ENCODE measurements at places on chromosomes 11 and 22. TPM values are rescaled to one million over a fixed set of nuclear protein-coding genes. Genes with fewer than 3 reads are reported as not detected.

DNA sequence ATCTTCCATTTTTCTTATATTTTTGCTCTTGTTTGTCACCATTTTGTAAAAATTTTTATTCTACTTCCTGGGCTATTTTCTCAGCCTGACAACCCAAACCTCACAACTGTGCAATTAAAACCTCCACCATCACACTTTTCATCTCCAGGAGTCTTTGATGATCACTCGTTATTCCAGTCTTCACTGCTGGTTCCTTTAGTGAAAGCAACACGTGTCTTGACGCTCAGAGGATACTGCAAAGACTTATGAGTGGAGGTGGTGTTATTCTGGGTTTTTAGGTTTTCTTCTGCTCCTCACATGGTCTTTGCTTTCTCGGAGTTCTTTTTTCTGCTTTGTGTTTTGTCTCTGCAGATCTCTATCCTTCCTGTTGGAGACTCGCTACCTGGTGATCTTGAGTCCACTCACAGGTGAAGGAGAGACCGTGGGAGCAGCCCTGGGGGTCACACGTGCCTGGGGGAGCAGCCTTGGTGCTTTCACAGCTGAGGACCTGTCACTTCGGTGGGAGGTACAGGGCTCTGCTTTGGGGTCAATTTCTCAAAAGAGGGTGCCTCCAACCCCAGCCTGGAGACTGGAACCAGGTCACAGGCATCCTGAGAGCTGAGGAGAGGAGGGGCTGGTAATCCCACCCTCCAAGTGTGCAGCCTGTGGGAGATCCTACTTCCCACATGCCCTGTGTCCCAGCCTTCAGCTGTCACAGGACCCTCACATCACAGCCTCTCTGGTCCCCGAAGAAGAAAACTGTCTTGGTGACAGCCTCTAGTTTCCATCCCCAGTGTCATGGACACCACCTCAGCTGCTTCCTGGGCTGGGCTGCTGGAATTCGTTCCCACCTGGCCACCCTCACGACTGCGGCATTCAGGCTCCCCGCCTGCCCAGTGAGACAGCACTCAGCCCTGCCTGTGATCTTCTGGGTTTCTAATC is 11.0 kb downstream of the SULT4A1 start:
- DNase-seq = no peak

- DNase-seq = no peak
These were observed 33.4 kb downstream of the ARFGAP2 start for GRCh38 chr11:47143322-47143721.

GRCh38 chr11:13713982-13714381 is 45.5 kb downstream of the FAR1 start:
- no peak for DNase-seq

DNA sequence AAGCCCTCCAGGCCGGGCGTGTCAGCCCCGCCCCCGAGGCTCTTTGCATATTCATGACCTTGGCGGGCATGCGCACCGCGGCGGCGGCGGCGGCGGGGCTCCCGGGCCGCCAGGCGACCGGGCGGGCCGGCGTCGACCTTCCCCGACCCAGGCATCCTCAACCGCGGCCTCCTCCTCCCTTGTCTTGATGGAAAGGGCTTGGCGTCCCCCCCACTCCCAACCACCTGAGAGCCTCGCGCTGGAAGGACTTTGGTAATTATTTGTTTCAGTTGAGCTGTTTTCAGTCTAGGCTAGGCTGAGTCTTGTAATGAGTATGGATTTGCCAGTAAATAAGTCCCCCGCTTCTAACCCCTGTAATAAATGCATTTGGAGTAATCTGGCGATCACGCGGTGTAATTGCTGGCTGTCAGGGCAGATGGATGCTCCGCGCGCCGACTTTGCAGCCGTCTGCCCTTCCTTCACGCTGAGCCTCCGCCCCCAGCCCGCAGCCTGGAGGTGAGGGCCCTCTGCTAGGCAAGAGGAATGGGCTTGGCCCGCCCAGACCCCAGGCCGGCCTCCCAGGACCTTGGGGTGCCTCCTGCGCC is 25.2 kb downstream of the FLRT1 start:
- peak; percentile 70 for DNase-seq

DNA sequence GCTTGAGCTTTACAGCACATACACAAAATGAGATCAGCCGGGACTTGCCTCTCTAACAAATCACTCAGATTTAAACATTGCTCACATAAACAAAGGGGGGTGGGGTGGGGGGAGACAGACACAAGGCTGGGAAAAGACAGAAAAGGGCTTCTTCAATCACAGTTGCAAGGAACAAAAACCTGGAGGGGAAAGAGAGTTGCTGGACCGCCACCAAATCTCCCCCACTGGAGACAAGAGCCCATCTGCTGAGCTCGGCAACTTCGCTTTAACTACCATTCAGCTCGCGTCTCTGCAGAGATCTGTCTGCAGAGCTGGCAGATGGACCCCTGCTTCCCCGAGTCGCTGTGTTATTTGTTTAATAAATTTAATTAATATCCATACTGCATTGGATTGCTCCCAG is 165.0 kb downstream of the RCN1 start:
- no peak for DNase-seq

DNA sequence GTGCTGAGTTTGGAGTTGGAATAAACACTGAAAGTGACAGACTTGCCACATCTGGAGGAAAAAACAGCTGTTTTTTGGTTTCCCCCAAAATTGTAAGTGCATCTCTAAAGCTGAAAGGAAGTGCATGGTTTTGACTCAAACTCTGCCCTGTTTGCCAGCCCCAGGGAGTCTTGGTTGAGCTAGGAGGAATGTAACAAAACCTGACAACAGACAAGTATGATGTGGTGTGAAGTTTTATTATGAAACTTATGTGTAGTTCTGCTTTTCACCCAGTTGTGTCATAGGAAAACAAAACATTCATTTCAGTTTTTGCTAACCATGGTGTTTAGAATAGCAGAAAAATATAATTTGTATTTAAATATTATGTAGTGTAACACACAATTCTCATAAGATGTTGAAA is 31.7 kb upstream of the PDE3B start:
- no peak for DNase-seq

- DNase-seq = no peak
These were observed 17.1 kb downstream of the TENM4 start for GRCh38 chr11:79423736-79424135.

DNA sequence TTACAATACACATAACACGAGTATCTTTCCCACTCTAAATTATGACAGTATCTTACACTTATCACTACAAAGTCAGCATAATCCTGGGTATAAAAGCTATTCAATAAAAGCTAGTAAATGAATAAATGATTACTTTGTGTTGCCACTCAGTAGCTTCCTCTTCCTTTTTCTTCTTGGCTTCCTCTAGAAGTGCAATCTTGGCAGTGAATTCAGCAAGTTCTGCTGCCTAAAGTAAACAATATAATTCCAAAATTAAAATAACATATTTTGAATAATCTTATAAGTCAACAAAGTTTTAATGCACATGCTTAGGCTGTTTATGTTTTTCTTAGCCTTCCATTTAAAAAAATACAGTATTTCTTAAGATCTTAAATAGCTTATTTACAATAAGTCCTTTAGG is 60.4 kb downstream of the RDX start:
- no peak for DNase-seq

DNA sequence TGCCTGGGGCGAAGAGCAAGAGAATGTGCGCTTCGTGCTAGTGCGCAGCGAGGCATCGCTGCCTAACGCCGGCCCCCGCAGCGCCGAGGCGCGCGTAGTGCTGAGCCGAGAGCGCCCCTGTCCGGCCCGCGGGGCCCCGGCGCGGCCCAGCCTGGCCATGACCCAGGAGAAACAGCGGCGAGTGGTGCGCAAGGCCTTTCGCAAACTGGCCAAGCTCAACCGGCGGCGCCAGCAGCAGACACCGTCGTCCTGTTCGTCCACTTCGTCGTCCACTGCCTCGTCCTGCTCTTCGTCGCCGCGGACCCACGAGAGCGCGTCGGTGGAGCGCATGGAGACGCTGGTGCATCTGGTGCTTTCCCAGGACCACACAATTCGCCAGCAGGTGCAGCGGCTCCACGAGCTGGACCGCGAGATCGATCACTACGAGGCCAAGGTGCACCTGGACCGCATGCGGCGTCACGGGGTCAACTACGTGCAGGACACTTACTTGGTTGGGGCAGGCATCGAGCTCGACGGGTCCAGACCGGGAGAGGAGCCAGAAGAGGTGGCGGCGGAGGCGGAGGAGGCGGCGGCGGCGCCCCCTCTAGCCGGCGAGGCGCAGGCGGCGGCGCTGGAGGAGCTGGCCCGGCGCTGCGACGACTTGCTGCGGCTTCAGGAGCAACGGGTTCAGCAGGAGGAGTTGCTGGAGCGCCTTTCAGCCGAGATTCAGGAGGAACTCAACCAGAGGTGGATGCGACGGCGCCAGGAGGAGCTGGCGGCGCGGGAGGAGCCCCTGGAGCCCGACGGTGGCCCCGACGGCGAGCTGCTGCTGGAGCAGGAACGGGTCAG is 1.0 kb downstream of the RASSF10 start:
- no peak for DNase-seq

- no peak for DNase-seq
These were observed 111.8 kb downstream of the MICAL2 start for GRCh38 chr11:12222055-12222792.

Gene FAM181B
- not detected for total RNA-seq

Gene MMP3
- not detected for total RNA-seq
